Stimulated activated CD4-positive, alpha-beta T cell treated with anti-CD3 and anti-CD28 coated beads, Interleukin-12 subunit alpha, Interleukin-12 subunit beta, amount 100 ng/mL, for 48 hours (primary cell): ENCODE measurements at places on chromosomes 12 and 14.

DNA sequence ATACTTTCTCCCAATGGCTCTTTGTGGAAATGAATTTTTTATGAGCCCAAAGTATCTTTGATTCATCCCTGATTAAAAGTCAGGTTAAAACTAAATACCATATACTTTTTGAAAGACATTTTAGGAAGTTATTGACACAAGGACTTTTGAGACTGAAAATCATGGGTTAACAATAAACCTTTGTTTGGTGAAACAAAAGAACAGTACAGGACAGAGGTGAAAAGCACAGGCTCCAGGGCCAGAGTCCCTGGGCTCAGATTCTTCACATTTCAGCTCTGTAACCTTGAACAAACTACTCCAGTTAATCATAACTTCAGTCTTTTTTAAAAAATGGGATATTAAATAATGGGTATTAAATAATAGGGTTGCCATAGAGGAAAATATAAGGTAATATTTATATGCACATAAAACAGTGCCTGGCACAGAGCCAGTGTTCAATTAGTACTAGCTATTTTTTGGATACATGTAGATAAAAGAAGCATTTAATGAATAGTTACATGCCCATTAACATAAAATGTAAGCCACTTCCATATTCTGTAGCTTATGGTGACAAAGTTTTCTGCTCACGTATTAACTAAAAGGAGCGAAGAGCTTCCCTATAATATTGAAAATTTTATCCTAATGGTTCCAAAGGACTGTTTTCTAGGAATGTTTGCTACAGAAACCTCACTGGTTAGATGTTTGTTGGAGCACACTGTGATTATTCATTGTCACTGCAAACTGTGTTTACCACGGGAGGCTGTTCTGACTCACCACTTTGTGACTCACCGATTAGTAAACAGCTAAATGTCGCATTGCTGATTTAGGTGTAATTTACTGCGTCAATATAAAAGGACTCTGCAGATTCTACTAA is 255.4 kb downstream of the DAD1 start:
- no peak for DNase-seq

GRCh38 chr12:31853977-31854376 is 105.2 kb upstream of the RESF1 start:
- DNase-seq: no peak

GRCh38 chr14:50831726-50832168 is 785 bp upstream of the NIN start:
- no peak for DNase-seq

DNA sequence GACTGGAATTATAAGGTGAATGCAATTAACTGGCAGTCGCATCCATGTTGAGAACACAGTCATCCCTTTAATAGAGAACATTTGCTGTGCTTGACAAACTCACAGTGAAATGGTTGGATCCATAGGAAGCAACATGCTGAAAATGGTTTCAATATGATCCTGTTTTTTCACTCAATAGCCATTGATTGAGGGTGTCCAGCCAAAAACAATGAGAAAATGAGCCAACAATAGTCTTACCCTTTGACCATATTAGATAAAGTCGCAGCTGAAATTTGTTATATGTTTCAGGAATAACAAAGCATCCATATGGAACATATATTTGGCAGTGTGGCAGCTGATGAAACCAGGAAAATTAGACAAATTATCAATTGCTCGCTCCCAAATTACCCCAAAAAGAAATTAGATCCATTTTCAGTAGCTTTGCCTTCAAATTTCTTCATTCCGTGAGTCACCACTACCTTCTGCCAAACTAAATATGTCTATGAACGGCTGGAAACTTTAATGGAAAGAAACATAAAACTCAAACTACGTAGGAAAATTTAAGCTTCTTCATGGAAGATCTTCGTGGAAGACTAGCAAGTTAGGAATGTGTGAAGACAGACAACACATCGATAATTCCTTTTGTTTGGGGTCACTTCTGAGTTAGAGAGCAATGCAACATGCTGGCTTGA is 17.4 kb downstream of the IGF1 start:
- DNase-seq: no peak

DNA sequence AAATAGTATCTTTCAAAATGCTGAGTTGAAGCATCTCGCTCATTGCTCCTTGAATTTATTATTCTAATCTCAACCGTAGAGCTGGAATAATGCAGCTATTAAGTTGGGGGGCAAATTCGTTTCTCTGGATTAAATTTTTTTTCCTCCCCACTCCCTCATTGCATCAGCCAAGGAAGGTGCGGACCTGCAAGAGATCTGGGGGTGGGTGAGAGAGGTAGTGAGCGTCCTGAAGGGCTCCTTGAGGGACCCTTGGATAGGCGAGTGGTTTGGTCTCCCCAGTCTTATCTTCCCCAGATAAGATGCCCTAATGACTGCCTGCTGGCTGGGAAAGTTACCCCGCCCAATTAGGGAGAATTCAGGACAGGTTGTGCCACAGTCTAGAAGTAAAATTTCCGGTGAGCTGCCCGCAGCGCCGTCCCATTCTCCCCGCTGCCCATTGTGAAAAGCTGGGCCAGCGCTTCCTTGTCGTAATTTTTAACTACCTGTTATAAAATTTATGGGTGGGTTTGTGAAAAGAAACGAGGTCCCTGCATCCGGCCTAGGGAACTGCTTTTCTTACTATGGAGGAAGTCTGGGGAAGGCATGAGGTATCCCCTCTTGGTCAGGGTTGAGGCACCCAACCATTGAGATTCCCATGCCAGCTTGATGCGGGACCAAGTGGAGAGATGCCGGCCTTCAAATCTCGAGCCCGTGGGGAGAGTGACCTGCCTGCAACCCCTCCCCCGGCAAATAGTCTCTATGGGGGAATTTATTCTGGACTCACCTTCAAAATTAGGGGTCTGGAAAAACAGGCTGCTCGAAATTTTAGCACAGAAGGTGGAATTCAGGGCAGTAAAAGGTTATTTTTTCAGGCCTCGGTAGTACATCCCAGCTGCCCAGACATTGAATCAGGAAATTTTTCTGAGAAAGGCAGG is 6.5 kb downstream of the HOXC8 start:
- DNase-seq: no peak

- no peak for DNase-seq
These were observed 57.0 kb downstream of the NCOR2 start for GRCh38 chr12:124510301-124510970.

DNA sequence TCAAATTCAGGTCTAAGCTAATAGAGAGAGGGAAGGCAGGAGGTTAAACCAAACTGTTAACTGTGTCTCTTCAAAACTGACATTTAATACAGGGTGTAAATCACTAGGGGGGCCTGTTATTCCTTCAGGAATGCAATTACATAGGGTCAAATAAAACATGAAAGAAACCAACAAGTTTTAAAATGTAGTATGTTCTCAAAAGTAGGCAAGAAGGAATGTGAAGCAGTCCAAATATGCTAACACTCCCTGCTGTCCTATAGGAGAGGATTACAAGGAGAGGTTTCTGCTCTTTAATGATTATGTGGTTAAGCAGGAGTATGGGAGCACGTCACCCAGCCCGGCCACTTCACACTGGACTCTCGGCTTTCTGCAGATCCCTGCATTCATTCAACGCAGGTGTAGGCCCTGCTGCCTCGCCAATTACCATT is 42.5 kb upstream of the BMP4 start:
- DNase-seq: no peak
